G401 (cell line): ENCODE measurements at places on chromosomes 4 and X. TPM values are rescaled to one million over a fixed set of nuclear protein-coding genes. Genes with fewer than 3 reads are reported as not detected.

DNA sequence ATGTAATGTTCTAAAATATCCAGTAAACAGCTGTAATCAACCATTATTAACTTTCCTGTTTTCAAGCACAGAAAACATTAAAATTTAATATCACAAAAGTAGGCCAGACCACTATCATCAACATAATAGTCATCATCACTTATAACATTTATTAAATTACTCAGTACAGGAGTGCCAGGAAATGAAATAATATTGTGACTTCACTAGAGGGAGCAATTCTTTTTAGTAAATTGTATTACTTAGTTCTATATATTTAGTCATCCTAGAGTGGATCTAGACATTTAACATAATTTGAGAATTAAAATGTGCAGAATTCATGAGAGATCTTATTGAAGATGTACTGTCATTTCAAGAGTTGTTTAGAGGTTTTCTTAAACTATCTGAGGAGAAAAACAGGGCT lies 33.6 kb downstream of the PITX2 start:
- no peak for DNase-seq

DNA sequence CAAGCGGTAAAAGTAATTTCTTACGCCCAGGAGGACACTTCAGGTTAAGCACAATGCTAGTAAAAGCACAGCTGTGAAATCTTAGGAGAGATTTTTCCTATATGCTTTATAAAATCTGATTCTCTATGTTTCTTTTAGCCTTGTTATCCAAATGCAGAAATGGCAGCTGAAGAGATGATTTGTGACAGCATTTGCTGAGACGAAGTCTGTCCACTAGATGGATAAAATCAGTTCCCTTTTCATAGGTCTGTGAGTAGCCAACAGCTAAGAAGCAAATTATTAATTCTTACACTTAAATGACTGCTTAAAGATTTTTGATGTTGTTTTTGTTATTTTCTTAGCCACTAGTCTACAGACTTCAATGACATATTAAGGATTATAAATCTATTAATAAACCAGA lies 5.3 kb downstream of the GPM6A start:
- peak; percentile 76 for DNase-seq

GRCh38 chrX:71438750-71439149 lies 72.6 kb downstream of the TAF1 start:
- no peak for DNase-seq

DNA sequence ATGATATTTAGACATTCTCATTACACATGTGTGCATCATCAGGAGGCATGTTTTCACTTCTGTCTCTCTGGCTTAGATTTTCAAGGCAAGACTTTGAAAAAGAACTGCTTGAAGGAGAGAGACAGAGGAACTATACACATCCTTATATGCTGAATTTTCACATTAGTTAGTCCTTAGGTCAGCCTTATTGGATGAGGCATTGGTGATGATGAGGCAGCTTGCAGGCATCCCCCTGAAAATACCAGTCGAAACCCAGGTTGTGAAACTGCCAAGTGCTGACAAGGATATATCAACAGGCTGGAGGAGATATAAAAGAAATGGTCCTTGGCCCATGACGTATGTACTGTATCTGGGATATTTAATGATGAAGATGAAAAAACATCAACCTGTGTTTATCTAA lies 297.2 kb upstream of the AADAT start:
- DNase-seq = no peak

The SPACA5 gene
- total RNA-seq = not detected in 2 replicates

The MAPK10 gene
- 0.78 TPM in 1 of 2 replicates, not detected in the other for total RNA-seq

The MAGEA8 gene
- total RNA-seq = not detected in 2 replicates

The MGAT4D gene
- not detected in 2 replicates for total RNA-seq

The BMP3 gene
- total RNA-seq = not detected in 2 replicates
